ENCODE measurements at places on chromosomes 2 and 18.

GRCh38 chr2:139045524-139045923 is 265.3 kb upstream of the NXPH2 start:
- no peak for DNase-seq

GRCh38 chr2:207937823-207938222 is 87.5 kb downstream of the PLEKHM3 start:
- no peak for DNase-seq

DNA sequence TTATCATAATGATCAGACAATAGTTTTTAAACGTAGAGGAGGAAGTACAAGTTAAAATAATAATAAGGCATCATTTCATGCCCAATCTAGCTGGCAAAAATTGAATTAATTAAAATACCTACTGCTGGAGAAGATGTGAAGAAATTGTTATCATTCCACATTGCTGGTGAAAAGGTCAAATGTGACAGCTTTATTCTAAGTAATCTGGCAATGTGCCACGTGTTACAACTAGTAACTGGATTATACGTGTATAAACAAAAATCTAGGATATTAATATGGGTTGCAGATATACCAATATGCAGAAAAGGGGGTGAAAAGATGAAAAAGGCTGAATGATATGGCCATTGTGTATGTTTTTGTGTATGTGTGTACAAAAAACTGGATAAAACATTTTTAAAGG is 32.4 kb downstream of the SMAD2 start:
- DNase-seq = no peak

DNA sequence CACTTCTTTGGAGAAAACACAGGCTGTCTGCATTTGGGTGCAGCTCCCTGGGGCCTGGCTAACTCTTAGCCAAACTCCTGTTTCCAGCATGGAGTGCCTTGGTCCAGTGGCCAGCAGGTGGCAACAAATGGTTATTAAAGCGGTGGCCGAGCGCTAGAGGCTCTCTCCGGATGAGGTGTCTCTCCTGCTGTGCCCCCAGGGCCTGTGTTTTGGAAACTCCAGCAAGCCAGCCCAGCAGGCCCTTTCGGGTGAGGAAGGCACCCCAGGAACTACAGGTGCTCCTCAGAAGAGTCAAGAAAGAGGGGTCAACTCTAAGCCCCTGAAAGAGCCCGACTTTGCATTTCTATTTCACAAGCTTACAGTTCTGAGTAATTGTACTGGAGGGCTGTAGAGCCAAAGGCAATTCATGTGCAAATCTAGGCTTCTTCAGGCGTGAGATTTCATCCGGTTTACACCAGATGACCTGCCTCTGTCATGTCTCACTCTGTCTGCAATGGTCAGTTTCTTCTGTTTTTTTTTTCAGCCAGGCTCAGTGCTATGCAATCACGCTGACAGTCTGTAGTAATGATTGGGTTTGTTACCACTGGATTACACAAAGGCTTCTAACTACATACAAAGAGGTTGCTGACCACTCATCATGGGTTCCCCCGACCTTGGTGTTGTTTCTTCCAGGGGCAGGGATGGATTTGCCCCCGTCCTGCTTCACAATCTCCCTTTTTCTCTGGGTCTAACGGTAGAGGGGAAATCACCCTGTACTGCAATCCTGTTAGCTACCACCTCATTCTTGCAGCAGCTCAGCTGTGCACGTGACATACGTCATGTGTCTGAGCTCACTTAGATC is 7.6 kb upstream of the CHRNA1 start:
- peak; percentile 81 for DNase-seq

- no peak for DNase-seq
Observed at GRCh38 chr2:145108959-145109710, 589.2 kb upstream of the ZEB2 start.

DNA sequence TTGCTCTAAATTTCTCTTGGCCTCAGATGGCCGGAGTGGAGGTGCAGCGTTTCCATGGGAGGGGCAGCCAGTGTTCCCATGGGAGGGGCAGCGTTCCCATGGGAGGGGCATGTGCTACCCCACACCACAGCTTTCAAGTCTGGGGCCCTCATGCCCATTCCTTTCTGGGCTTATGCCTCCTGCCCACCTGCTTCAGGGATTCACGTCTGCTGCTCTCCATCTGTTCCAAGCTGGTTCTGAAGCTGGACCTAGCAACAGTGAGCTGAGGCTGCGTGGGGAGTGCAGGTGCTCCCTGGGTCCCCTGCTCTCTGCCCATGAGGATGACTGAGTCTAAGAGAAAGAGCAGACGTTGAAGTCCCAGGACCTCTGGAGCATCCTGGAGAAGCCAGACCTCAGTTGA is 243.1 kb upstream of the PXDN start:
- DNase-seq = no peak

Data from activated CD8-positive, alpha-beta T cell treated with anti-CD3 and anti-CD28 coated beads for 36 hours (primary cell).